ENCODE measurements at places on chromosomes 7 and 10. TPM values are rescaled to one million over a fixed set of nuclear protein-coding genes. Genes with fewer than 3 reads are reported as not detected.

Gene COBL
- total RNA-seq, result not detected

Gene NAT16
- not detected for total RNA-seq

Gene PDCD11
- 30.2 TPM for total RNA-seq

Gene MYOZ1
- total RNA-seq, result not detected

Gene HECW1
- total RNA-seq, result not detected

Gene TMEM176B
- total RNA-seq, result 4.8 TPM

Gene CPXM2
- total RNA-seq, result 19.4 TPM

Gene CPVL
- total RNA-seq, result 1.9 TPM

Gene MRLN
- not detected for total RNA-seq

Gene SVIL
- total RNA-seq, result 103 TPM

Gene SFTPA2
- not detected for total RNA-seq

Gene CALML5
- total RNA-seq, result not detected

Gene PON3
- not detected for total RNA-seq

Gene GSTO2
- total RNA-seq, result 0.47 TPM

Gene RAPGEF5
- total RNA-seq, result 1.7 TPM

Gene NEUROG3
- not detected for total RNA-seq

Gene HIPK2
- 4.2 TPM for total RNA-seq

Gene HHEX
- total RNA-seq, result 7.7 TPM

Gene IGF2BP3
- total RNA-seq, result 40.6 TPM

Gene PLAC9
- 24.6 TPM for total RNA-seq

Gene FXYD4
- total RNA-seq, result not detected
